ENCODE measurements at places on chromosomes 6 and 20.

GRCh38 chr20:3890398-3890751 is 1.2 kb downstream of the PANK2 start:
- no peak for DNase-seq

DNA sequence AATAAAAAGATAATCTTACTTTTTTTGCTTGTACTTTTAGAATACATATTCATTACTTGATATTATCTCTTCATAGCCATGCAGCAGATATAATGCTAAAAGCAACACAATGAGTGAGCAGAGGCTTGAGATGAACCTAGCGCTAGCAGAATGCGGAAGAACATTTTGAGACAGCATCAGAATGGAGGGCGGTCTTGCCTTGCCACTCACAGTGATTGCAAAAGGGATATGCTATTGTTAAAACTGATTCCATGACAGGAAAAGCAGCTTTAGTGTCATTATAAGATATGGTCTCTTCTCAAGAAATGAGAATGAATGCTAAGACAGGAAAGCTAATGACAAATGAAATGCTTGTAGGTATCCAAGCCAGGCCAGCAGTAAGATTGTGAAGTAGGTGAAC is 200.0 kb upstream of the GJE1 start:
- no peak for DNase-seq

DNA sequence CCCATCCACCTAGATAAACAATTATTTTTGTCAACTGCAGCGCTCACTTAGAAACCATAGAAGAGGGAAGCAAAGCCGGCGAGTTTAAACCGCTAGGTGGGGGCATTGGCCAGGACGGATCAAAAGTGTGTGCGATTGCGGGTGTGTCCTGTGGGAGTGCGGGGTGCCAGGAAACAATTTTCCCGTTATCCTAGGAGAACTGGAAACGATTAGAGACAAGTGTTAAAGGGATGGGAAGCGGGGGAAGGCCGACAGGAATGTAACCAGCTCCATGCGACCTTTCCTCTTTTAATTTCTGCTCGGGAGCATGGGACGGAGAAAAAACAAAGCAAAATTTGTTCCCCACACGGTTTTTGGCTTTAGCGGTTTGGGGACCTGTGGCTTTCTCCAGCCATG is 2.8 kb upstream of the HTR1B start:
- DNase-seq, result no peak

- DNase-seq, result no peak
These were observed 270.0 kb downstream of the CDH26 start for GRCh38 chr20:60228255-60228654.

- no peak for DNase-seq
These were observed 21.8 kb upstream of the RPS6KA2 start for GRCh38 chr6:166648846-166649245.

Measured in stimulated activated CD8-positive, alpha-beta memory T cell treated with anti-CD3 and anti-CD28 coated beads, Interleukin-4, amount 100 ng/mL, for 4 hours (primary cell).